ENCODE measurements at places on chromosomes 3 and 15.

- DNase-seq: no peak
Observed at GRCh38 chr3:50341996-50342650, 1.5 kb upstream of the RASSF1 start.

DNA sequence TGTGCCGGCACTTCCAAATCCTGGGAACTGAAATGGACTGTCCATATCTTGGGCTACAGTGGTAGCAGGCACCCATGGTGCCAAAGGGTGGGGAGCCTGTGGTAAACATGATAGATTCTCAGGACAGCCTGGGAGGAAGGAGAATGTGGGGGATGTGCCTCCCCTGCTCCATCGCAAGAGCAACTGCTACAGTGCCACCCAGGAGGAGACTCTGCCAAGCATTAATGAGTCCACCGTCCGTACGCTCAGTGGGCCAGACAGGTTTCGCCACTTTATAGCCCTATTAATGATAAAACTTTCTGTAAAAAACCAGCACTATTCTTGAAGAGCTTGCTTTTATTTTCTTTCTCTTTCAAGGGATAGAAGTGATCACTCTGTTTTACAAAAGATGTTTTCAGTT is 75.2 kb downstream of the FMN1 start:
- no peak for DNase-seq

DNA sequence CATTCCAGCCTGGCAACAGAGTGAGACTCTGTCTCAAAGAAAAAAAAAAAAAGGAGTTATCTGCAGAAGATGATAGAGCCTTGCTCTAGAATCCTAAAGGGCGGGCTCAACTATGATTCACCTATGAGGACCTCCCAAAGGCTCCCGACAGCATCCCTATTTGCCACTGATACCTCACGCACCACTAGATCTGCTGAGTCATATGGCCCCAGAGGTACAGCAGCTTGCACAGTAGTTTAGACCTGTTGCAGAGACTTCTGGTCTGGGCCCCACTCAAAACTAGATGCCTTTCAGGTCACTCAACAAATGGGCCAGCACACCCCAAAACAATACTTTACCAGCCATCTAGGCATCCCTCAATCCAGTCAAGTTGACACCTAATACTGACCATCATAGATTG is 38.1 kb upstream of the PTX3 start:
- no peak for DNase-seq

DNA sequence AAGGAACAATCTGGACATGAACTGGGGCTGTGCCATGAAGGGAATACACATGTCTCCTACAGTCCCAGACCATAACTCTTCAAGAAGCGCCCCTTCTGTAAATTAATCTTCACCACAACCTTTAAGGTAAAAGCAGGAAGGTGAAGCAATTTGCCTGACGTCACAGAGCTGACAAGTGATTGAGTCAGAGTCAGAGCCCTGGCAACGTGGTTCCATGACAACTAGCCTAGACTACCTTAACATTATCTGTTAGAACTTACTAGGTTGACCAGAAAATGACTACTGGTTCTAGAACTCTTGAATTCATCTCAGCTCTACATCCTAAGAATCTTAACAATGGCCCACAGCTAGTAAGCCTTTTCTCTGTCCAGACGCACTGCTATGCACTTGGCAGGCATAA is 124.6 kb downstream of the NTRK3 start:
- DNase-seq: no peak

- no peak for DNase-seq
Observed at GRCh38 chr3:129068291-129068886, 7.8 kb downstream of the GP9 start.

DNA sequence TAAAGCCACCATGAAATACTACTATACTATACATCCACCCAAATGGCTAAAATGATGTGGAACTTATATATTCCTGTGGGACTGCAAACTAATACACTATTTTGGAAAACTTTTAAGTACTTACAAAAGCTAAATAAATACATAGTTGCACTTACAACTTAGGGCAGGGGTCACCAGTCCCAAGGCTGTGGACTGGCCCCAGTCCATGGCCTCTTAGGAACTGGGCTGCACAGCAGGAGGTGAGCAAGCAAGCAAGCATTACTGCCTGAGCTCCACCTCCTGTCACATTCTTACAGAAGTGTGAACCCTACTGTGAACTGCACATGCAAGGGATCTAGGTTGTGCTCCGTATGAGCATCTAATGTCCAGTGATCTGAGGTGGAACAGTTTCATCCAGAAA is 18.1 kb downstream of the PIGB start:
- DNase-seq: no peak

GRCh38 chr3:66709532-66709931 is 208.7 kb upstream of the LRIG1 start:
- no peak for DNase-seq

DNA sequence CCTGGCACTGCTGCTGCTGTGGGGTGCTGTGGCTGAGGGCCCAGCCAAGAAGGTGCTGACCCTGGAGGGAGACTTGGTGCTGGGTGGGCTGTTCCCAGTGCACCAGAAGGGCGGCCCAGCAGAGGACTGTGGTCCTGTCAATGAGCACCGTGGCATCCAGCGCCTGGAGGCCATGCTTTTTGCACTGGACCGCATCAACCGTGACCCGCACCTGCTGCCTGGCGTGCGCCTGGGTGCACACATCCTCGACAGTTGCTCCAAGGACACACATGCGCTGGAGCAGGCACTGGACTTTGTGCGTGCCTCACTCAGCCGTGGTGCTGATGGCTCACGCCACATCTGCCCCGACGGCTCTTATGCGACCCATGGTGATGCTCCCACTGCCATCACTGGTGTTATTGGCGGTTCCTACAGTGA is 2.1 kb downstream of the GRM2 start:
- DNase-seq: no peak

GRCh38 chr15:83435202-83435601 is 11.9 kb upstream of the SH3GL3 start:
- no peak for DNase-seq

- DNase-seq: no peak
Observed at GRCh38 chr3:23442598-23443383, 239.7 kb downstream of the UBE2E2 start.

DNA sequence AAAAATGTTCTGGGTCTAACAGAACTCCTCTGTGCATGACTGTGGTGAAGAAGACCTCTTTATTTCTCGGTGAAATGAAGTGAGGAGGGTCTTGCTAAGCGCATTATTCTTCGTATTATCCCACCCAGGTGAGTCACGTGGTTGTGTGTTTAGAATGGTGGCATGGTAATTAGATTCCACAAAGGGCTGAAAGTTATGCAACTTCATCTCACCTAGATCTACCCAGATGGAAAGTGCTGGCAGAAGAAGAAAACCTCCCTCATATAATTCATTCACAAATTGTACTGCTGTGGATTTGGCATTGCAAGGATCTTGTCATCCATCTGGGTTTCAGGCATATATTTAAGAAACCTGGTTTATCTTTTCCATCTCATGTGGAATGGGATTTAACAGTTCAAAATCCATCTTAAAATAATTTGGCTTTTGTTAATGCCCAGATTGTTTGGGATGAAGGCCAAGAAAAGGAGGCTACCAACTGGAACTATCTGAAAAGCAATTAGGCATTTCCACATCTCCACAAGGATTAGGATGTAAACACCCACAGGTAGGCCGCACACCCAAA is 175.3 kb downstream of the PLCL2 start:
- DNase-seq: no peak

DNA sequence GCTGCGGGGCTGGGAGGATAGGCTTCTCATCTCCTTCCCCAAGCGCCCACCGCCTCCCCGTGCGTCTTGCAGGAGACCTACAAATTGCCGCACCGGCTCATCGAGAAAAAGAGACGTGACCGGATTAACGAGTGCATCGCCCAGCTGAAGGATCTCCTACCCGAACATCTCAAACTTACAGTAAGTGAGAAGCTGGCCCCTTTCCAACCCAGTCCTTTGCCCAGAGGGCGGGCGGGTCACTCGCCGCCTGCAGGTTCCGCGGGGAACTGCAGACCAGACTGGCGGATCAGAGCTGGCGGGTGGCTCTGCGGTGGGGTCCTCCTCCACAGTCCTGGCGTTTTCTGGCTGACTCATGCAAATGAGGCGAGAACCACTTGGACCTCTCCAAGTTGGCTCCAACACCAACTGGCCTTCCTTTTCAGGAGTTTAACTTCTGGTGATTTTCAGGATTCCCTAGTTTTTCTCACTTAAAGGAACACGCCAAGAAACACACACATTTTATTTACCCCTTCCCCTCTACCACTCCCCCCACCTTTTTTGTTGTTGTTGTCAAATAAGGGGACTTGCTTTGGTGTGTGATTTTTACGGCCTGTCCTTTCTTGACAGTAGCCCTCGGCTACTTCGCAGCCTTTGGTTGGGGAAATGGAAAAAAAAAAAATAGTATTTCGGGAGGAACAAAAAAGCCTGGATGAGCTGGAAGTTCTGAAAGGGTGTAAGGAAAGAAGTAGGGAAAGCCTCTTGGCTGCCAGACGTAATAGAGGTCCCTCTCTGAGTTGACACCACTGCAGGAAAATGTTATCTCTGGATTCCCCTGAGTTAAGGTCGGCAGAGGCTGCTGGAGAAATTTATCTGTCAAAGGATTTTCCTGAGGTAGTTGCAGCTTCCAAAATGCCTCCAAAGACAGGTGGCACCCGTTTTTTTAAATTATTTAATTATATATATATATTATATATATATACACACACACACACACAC is 1.3 kb downstream of the BHLHE40 start:
- DNase-seq: peak; percentile 94

- no peak for DNase-seq
Observed at GRCh38 chr3:38843898-38844297, 27.9 kb upstream of the SCN10A start.

DNA sequence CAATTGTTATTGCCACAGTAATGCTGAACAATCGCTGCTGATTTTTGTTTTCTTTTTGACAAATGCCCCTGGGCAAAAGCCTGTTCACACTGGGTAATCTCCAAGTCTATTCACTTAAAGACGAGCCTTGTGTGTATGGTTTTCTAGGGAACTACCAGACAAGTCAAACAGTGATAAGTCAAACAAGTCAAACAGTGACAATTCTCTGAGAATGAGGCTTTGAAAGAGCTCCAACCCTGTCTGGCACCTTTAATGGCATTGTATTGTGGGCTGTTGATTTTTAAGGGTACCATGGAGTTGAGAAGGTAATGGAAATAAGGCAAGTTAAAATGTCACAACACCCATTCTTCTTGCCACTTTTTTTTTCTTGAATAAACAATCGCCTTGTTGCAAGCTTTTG is 59.4 kb upstream of the TMC3 start:
- DNase-seq: no peak

DNA sequence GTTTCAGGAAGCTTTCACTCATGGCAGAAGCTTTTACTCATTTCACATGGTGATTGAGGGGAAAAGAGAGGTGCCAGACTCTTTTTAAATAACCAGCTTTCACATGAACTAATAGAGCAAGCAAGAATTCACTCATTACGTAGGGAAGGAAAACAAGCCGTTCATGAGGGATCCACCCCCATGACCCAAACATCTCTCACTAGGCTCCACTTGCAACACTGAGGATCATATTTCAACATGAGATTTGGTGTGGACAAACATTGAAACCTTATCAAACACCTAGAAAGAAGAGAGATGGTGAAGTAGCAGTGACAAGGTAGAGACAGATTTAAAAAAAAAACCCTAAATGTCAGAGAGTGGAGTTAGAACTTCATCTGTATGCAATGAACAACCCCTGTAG is 408.6 kb upstream of the PDZRN3 start:
- no peak for DNase-seq

DNA sequence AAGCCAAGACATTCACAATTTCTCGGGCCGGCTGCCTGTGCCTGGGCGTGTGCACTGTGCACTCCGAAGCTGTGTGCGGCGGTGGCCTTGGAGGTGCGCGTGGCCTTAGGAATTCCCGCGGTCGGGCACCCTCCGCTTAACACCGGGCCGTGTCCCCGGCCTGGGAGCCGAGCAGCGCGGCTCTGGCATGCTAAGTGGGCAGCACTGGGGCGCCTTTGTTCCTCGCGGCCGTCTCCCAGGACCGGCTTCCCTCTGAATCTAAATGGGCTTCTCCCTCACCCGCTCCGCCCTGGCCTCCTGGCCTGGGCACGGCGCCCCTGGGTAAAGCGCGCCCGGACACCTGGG is 498 bp upstream of the ARNT2 start:
- no peak for DNase-seq

DNA sequence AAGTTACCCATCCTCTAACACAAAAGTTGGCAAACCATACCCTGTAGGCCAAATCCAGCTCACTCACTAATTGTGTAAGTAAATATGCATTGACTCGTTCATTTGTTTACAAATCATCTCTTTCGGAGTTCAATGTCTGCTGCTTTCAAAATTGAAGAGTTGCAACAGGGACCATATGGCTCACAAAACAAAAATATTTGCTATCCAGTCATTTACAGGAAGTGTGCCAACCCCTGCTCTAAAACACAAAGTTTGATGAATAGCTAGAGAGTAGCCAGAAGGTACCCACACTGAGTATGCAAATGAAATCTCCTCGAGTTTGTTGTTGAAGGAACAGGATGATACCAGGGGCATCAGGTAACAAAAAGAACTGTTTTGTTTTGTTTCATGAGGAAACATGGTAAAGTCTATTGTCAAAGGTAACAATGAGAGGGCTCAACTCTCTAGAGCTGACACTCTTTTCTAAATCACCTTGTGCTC is 236.2 kb upstream of the THBS1 start:
- no peak for DNase-seq

- DNase-seq: no peak
Observed at GRCh38 chr3:156769721-156770654, 56.2 kb upstream of the LEKR1 start.

DNA sequence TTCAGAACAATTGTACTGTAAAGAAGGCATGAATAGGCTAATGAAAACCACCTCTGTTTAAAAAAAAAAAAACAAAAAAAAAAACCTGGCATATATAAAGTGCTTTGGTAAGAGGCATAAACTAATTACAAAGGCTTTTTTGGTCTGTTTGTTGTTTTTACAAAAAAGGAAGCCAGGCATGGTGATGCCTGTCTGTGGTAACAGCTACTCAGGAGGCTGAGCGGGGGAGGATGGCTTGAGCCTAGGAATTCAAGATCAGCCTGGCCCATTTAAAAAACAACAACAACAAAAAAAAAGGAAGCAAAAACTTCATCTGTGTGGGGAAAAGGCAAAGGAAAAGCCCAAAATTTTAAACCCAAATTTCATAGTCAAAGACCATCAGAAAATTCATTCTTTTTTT is 47.0 kb downstream of the OSBPL10 start:
- no peak for DNase-seq

DNA sequence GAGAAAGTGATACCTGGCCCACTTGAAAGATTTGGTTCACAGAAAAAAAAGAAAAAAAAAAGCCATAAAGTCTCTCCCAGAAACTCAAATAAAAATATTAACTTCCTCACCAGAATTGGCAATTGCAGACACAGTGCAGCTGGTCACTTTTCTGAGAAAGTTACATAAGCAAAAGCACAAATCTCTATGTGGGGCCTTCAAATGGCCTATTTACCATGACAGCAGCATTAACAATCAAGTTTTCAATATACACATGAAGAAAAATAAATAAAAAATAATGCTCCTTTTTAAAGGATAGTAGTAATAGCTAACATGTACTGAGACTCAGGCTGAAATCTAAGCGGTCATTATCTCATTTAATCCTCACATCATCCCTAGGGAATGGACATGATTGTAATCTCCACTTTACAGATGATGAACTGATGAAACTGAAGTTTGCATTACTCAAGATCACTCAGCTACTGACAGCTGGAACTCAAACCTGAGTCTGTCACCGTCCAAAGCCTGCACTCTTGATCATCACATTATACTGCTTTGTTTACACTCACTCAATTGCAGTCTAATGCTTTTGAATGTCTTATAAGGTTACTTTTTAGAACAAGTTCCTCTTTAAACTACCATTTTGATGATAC is 3.3 kb downstream of the NPTN start:
- no peak for DNase-seq

- no peak for DNase-seq
Observed at GRCh38 chr15:56716334-56716733, 17.0 kb downstream of the ZNF280D start.

Measured in Peyer's patch (tissue), 4 donors.